ENCODE measurements at places on chromosomes 3 and 15. TPM values are rescaled to one million over a fixed set of nuclear protein-coding genes. Genes with fewer than 3 reads are reported as not detected.

PSTPIP1 gene
- 3.5 TPM for total RNA-seq

PLCH1 gene
- total RNA-seq, result 0.85 TPM

SCG5 gene
- not detected for total RNA-seq

ANKRD34C gene
- total RNA-seq, result 0.66 TPM

ZKSCAN7 gene
- total RNA-seq, result 2.6 TPM

PDZRN3 gene
- 114 TPM for total RNA-seq

SERPINI2 gene
- total RNA-seq, result 0.41 TPM

ABHD2 gene
- 68.2 TPM for total RNA-seq

OTOL1 gene
- not detected for total RNA-seq

STAC gene
- total RNA-seq, result 0.30 TPM

PPP1R14D gene
- total RNA-seq, result not detected

SLC7A14 gene
- not detected for total RNA-seq

SLC12A8 gene
- total RNA-seq, result not detected

COLQ gene
- total RNA-seq, result 14.9 TPM

CEP97 gene
- 5.9 TPM for total RNA-seq

SOX2 gene
- 0.16 TPM for total RNA-seq

MCF2L2 gene
- 0.91 TPM for total RNA-seq

BMF gene
- total RNA-seq, result 3.1 TPM

ROPN1 gene
- total RNA-seq, result not detected

RTP4 gene
- 0.93 TPM for total RNA-seq

COL6A5 gene
- total RNA-seq, result not detected

TNFAIP8L3 gene
- total RNA-seq, result 6.0 TPM

TLR9 gene
- total RNA-seq, result 0.66 TPM

GOLGA6L10 gene
- total RNA-seq, result 0.33 TPM

ARHGAP11A gene
- 2.5 TPM for total RNA-seq

SIDT1 gene
- 0.69 TPM for total RNA-seq

MNS1 gene
- total RNA-seq, result 1.4 TPM

RBPMS2 gene
- total RNA-seq, result 276 TPM

DNAH12 gene
- total RNA-seq, result 0.16 TPM

HDAC11 gene
- total RNA-seq, result 34.3 TPM

SLC24A5 gene
- not detected for total RNA-seq

PTX3 gene
- total RNA-seq, result 0.52 TPM

LIPH gene
- 0.44 TPM for total RNA-seq
